ENCODE measurements at places on chromosomes 2 and 18.

GRCh38 chr2:220572385-220572784 is 945.0 kb downstream of the SLC4A3 start:
- no peak for DNase-seq

DNA sequence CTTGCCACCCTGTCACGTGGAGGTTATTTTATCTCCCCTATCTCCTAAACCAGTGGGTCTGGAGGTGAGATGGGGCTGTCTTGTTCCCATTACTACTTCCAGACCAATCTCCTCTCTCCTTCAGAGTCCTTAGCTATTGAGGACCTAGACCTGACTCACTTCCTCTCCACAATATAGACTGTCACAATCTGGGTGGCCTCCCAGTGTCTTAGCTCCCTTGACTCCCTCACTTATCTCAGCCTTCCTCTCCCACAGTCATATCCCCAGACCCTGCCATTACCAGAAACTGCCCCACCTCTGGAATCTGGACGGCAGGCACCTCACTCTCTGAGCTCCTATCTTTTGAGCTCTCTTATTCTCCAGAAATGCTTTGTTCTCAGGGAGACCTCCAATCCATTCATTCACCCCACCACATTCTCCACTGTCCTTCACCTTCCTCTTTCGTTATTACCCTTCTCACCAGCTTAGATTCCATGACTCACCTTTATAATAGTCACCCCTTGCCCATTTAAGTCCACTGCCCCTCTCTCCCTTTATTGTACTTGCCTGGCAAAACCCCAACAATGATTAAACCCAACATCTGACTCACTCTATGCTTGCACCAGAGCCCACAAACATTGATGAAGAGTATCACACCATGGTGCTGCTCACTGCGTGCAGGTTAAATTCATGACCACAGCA is 23.3 kb upstream of the SIX3 start:
- no peak for DNase-seq

- DNase-seq, result no peak
Measured at GRCh38 chr2:26845021-26845420, 2.9 kb upstream of the DPYSL5 start.

DNA sequence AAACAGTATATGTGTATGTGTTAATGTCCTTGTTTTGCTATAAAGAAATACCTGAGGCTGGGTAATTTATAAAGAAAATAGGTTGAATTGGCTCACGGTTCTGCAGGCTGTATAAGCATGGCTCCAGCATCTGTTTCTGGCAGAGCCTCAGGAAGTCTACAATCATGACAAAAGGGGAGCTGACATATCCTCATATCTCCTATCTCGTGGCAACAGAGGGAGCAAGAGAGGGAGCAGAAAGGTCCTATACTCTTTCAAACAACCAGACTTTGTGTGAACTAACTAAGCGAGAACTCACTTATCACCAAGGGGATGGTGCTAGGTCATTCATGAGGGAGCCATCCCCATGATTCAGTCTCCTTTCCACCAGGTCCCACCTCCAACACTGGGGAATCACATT is 13.0 kb downstream of the CALCRL start:
- no peak for DNase-seq

GRCh38 chr2:71756280-71756906 is 303.0 kb downstream of the DYSF start:
- no peak for DNase-seq

Measured in NCI-H1105 treated with DMSO at 0.1 percent for 48 hours (cell line).